ENCODE measurements at places on chromosomes 13 and 19.

GRCh38 chr19:5953030-5953589, 24.8 kb downstream of the RANBP3 start:
- DNase-seq: peak; percentile 54

- no peak for DNase-seq
Measured at GRCh38 chr13:67133476-67133875, 96.7 kb downstream of the PCDH9 start.

DNA sequence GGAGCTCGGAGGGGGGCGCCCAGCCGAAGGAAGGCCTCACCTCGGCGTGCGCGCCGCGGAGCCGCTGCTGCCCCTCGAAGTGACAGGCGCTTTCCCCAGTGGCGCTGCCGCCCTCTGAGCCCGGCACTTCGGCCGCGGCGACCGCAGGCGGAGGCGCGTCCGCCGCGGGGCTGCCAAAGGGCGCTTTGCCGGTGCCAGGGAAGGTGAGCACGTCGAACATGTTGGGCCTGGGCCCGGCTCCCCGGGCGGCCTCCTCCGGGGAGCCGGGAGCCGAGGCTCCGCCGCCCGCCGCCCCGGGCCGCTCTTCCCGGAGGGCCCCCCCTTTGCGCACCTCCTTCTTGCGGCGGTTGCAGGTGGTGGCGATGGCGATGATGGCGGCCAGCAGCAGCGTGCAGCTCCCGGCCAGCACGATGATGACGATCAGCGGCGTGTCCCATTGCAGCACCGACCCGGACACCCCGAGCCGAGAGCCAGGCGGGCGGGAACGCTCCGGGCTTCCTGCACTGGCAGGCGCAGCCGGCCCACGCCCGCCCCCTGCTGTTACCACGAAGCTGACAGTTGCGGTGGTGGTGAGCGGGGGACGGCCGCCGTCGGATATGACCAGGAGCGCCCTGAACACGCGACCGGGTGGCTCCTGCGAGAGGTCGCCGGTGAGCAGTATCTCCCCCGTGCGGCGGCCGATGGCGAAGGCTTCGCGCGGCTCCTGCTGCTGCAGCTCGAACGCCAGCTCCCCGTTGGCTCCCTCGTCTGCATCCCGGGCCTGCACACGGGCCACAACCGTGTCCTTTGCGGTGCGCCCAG, 2.5 kb downstream of the PCDH8 start:
- no peak for DNase-seq

- peak; percentile 3 for DNase-seq
Measured at GRCh38 chr19:37635076-37636056, 19.9 kb downstream of the ZFP30 start.

GRCh38 chr13:45048890-45049407, 59.6 kb downstream of the GPALPP1 start:
- DNase-seq: no peak

GRCh38 chr19:45423033-45423588, 606 bp downstream of the ERCC1 start:
- no peak for DNase-seq
